ENCODE measurements at places on chromosomes 11 and 22.

DNA sequence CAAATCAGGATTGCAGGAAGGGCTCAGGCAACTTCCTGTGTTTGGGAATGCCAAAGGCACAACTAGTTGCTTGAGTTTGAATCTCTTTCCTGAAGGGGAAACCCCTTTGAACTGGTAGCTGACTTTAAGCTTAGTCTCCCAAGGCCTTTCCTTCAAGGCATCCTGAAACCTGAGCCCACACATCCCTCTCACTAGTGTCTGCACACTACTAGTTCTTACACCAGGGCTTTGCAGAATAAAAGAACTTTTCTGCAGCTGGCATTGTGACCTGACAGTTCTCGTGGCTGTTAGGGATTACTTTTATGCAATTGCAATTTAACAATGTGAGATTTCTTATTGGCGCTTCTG lies 95.4 kb downstream of the EXT2 start:
- DNase-seq = peak; percentile 32

GRCh38 chr11:101810546-101810945 lies 104.3 kb upstream of the CEP126 start:
- no peak for DNase-seq

- peak; percentile 60 for DNase-seq
These were observed 83.1 kb downstream of the MN1 start for GRCh38 chr22:27718186-27719035.

DNA sequence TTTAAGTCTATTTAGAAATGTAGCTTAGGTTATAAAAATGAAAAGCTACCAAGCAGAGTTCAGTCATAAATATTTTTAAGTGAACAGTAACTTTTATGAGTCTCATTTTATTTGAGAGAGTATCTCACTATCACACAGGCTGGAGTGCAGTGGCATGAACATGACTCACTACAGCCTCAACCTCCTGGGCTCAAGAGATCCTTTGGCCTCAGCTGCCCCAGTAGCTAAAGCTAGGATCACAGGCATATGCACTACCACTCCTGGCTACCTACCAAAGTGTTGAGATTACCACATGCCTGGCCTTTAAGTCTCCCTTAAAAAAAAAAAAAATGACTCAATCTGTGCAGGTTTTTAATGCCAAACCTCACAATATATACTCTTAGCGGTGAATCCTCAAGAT lies 34.7 kb upstream of the CLNS1A start:
- no peak for DNase-seq

DNA sequence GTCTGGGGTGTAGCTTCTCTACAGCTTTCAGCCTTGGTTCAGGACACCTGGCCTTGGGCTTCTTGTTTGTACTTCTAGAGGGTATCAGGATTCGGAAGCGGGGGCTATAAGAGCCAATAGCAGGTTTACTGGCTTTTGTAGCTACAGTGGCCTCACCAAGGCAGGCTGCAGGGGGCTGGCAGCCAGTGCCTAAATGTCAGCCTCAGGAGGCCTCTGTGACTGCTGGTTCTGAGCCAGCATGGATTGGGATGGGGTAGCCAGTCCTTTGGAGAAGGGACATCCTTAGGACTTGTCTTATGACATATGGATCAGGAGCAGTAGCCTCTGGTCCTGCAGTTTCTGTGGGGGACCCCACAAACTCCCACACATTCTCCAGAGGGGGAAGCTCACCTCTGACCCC lies 29.9 kb downstream of the EIF3F start:
- DNase-seq = no peak

GRCh38 chr11:14972581-14973495 lies 687 bp upstream of the CALCA start:
- DNase-seq = peak; percentile 47

DNA sequence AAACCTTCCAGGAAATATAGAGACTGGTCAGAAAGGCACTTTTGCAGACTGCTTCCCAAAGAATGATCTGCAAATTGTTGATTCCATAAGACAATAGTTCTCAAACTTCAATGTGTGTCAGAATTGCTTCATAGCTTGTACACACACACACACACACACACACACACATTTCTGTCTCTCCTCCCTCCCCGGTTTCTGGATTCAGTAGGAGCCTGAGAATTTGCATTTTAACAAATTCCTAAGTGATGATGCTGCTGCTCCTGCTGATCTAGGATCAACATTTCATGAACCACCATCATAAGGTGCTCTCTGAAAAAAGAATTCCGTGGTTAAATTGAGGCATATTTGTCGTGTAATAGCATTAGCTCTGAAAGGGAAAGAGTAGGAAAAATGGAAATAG lies 35.3 kb upstream of the FZD4 start:
- peak; percentile 55 for DNase-seq

Data from H7 (cell line).